ENCODE measurements at places on chromosomes 4 and X. TPM values are rescaled to one million over a fixed set of nuclear protein-coding genes. Genes with fewer than 3 reads are reported as not detected.

DNA sequence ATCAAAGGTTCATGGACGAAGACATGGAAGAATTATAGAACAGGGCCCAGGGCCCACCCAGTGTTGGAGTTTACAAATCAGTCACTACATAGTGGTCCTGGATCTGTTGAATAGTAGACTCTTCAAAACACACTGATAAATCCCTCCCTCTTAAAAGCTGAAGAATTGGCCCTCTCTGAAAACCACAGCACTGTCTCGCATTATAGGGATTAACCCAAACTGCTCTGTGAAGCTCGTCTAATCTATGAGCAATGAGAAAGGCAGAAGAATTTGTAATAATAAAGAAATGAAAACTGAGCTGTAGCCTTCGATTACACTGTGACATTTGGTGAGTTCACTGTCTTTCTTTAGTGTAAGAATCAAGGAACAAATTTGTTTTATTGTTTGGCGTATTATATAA lies 92.5 kb upstream of the ZFP42 start:
- DNase-seq, result no peak

GRCh38 chr4:20813700-20814099 lies 113.4 kb downstream of the PACRGL start:
- DNase-seq, result no peak

DNA sequence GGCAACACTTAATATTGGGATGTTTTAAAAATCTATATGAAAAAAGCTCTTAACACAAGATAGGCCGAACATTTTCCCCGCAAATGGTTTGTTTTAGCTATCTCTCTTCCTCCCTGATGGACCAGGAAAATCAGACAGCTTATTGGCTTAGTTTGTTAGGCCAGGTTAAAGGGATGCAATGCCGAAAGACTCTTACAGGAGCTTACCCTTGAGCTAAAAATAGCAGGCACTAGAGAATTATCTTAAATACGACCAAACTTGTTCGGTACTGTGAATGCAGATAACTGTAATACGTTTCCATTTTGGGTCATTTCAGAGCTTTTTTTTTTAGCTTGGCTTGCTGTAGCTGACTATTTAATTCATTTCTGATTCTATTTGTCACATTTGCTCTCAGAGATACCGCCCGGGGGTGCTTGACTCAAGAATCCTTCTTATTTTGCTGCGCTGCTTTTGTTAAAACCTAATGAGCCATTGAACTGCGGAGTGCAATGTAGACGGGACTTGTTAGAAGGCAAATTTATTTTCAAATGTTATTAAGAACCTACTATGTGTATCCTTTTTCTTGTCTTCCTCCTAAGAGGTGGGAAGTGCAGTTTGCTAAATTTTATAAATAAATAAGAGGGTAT lies 23.3 kb downstream of the PPARGC1A start:
- DNase-seq, result no peak

GRCh38 chrX:20066968-20067708 lies 49.6 kb downstream of the MAP7D2 start:
- peak; percentile 49 for DNase-seq

DNA sequence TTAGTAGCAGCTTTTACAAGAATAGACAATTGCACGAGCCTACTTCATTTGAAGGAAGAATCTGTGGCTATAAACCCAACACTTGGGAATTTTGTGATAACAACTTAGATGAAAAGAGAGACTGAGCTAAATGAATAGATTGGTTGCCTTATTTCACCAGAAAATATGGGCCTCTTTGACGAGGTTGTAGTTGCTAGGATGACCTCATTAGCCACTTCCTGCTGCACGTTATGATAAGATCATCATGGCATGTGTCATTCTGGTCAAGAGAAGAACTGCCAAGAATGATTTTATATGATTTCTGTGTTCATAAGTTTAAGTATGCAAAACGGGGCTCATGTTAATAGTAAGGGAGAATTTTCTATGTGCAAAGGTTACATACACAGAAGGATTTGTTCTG lies 321.9 kb upstream of the GIMD1 start:
- DNase-seq, result no peak

DNA sequence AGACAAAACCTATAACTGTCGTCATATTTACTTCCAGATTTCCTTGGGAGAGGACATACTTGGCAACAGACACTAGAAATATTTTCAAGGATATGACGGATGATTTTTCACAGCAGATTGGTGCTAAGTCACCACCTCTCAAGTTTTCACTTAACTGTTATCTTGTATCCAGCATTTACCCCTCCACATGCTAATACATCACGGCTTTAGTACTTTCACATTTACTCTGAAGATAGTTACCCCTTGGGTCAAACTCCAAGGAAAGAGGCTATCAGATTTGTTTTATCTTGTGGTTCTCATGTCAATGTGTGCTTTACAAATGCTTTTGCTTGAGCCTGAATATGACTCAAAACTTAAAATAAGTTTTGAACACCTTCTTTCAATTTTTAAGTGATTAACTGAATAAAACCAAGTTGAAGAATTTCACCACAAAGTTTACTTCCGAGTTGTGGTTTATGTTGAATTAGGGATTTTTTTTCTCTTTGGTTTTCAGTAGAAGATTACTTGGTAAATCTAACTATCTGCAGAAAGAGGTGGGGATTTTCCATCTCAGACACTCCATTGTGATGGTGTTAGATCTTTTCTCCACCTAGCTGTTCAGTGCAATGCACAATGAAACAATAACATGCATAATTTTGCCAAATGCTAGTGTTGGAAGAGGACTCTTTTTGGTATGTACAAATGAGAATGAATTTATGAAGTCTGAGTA lies 75.4 kb upstream of the FAT1 start:
- DNase-seq, result no peak

DNA sequence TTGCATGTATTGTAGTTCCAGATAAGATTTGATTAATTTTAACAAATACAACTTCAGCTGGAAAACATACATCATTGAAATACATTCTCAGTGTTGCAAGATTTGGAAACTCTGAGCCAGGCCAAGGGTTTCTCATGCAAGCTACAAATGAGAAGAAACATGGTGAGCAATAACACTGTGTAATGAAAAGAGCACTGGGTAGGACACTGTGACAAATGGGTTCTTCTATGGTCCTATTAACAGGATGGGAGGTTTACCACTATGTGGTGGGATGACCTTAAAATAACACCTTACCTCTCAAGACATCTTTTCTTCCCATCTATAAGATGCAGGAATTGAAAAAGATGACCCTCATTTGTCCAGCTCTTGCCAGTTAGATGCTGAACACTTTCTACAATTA lies 19.6 kb upstream of the NDNF start:
- DNase-seq, result no peak

DNA sequence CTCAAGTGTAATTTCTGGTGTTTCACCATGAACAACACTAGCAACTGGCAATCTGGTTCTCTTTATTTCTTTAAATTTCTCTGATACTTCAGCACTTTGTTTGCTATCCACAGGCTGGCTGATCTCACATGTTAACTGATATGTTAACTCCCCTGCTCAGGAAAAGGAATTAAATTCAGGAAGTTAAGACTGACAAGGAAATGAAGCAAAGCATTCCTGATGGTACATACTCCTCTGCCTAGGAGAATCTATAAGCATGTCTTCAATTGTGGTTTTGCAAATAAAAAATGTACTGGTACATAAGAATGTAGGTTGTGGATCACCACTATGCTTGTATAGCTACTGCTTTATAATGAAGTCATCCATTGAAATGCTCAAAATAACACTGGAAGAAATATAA lies 1119.2 kb upstream of the INTU start:
- DNase-seq, result no peak

- peak; percentile 78 for DNase-seq
Measured at GRCh38 chr4:139083607-139083955, 68.0 kb downstream of the NOCT start.

GRCh38 chr4:176971576-176972115 lies 178.9 kb upstream of the VEGFC start:
- DNase-seq, result no peak

GRCh38 chrX:71251466-71251973 lies 2.4 kb downstream of the ZMYM3 start:
- no peak for DNase-seq

DNA sequence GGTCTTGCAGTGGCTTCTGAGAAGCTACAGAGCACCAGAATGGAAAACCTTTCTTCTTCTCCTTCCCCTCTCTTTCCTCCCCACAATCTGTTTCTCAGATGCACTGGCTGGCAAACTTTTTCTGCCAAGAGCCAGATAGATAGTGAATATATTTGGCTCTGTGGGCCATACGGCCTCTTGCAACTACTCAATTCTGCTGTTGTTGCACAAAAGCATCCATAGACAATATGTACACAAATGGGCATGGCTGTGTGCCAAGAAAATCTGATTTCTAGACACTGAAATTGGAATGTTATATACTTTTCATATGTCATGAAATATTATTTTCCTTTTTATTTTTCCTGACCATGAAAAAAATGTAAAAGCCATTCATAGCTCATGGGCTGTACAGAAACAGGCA lies 3.1 kb downstream of the PHEX start:
- no peak for DNase-seq

- DNase-seq, result no peak
Measured at GRCh38 chr4:87255755-87256154, 35.3 kb upstream of the KLHL8 start.

DNA sequence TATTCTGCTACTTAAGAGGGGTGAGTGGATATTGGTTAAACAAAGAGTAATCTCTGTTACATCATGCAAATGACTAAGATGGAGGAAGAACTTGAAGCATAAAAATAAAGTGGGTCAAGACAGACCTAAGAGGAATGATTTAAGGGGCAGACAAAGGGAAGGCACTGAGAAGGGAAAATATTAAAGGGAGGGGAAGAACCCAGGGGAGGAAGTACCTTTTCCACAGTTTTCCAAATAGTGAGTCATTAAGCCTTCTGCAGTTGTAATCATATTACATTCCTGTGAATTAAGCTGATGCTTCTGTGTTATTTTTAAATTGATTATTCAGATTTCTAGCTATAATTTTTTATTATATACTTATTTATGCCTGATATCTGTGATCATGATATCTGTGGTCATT lies 253.3 kb downstream of the CENPC start:
- DNase-seq, result no peak

- no peak for DNase-seq
Measured at GRCh38 chr4:17664755-17665154, 50.3 kb downstream of the MED28 start.

DNA sequence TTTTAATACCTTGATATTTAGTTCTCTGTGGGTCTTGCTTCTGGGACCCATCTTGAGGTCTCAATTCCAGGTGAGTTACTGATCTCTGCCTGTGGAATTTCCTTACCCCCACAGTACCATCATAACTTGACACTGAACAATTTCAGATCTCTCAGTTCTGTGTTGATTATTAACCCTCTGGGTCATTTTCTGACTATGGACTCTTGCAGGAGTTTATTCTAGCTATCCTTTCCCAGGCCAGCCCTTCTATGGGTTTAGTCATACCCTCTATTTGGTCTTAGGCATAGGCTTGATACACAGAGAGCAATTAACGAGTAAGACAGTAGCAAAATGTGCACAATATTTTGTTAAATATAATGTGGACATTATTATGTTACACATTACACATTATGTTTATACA lies 3.7 kb upstream of the SPARCL1 start:
- DNase-seq, result no peak

DNA sequence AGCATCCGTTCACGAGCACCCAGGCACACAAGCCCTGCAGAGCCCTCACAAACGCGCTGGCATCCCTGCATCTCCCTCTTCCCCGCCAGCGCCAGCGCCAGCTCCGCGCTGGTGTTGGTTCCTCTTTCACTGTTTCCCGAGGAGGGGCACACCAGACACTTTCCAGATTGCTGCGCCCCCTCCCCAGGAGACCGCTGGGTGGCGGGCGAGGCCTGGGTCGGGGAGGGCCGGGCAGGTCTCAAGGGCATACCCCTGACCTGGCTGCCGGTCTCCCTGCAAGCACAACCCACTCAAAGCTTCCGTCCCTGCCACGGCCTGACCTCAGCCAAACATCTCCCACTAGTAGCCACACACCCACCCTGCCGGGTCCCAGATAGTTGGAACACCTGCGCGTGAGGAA lies 2.2 kb upstream of the NKX1-1 start:
- DNase-seq, result peak; percentile 79

DNA sequence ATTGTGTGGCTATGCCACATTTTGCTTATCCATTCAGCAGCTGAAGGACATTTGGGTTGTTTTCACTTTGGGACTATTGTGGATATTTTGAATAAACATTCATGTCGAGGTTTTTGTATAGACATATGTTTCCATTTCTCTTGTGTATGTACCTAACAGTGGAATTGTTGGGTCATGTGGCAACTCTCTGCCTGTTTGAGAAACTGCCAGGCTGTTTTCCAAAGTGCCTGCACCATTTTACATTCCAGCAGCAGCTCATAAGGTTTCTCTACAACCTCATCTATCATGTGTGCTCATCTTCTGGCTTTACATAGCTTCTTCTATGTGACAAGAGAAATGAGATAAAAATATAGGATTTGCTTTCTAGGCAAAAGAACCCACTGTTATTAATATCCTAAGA lies 29.5 kb upstream of the TSPAN5 start:
- no peak for DNase-seq

- DNase-seq, result no peak
Measured at GRCh38 chr4:17816142-17816541, 5.4 kb downstream of the NCAPG start.

- no peak for DNase-seq
Measured at GRCh38 chr4:26724534-26724933, 136.1 kb upstream of the STIM2 start.

GRCh38 chrX:2501559-2502102 lies 855 bp upstream of the DHRSX start:
- no peak for DNase-seq

DNA sequence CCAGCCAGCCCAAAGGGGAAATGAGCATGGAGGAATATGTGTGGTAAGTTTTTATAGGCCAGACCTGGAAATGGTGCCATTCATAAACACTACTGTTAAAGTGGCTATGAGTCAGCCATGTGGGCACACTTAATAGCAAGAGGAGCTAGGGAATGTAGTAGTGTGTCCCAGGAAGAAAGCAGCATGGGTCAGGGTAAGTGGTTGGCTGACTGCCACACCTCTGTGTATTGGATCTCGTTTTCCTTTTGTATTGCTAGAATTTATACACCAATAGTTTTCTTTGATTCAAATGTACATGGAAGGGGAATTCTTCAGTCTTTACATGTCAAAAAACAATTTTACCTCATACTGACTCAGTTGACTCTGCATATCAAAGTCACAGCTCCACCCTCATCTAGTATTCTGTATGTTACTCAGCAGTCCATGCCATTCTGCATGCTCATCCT lies 22.9 kb upstream of the SGMS2 start:
- no peak for DNase-seq

Gene ANK2
- total RNA-seq, result 18.2 TPM

Gene CACNA1F
- total RNA-seq, result 0.55 TPM

Gene ASB5
- 0.31 TPM for total RNA-seq

Gene MPP1
- total RNA-seq, result 12.5 TPM

Gene PRRG1
- 16.4 TPM for total RNA-seq

Gene MAGEB3
- total RNA-seq, result 0.80 TPM

Gene CSAG2
- total RNA-seq, result 0.28 TPM

Gene REPS2
- 0.31 TPM for total RNA-seq

Gene HHIP
- total RNA-seq, result 0.52 TPM

Gene TFE3
- total RNA-seq, result 45.9 TPM

Gene BANK1
- total RNA-seq, result not detected
